SJCRH30 (cell line): ENCODE measurements at places on chromosomes 6 and 20. TPM values are rescaled to one million over a fixed set of nuclear protein-coding genes. Genes with fewer than 3 reads are reported as not detected.

The CEP85L gene
- 12.4 and 15.7 TPM in 2 replicates for total RNA-seq

The PPIL6 gene
- 0.28 TPM in 1 of 2 replicates, not detected in the other for total RNA-seq

The KCNQ5 gene
- not detected in 2 replicates for total RNA-seq

The RAET1E gene
- total RNA-seq: not detected in 2 replicates

The MEP1A gene
- not detected in 2 replicates for total RNA-seq

The OPN5 gene
- not detected in 2 replicates for total RNA-seq

The FRK gene
- 1.4 and 2.0 TPM in 2 replicates for total RNA-seq

The TSHZ2 gene
- not detected in 2 replicates for total RNA-seq

The ASCC3 gene
- total RNA-seq: 72.9 and 79.3 TPM in 2 replicates

The OR2H1 gene
- not detected in 2 replicates for total RNA-seq

The PPP1R18 gene
- total RNA-seq: 39.4 and 44.3 TPM in 2 replicates

The SESN1 gene
- total RNA-seq: 19.7 and 23.7 TPM in 2 replicates

The LY6G5C gene
- total RNA-seq: 0.25 and 1.6 TPM in 2 replicates

The TRIM40 gene
- total RNA-seq: not detected in 2 replicates

The OPRM1 gene
- not detected in 2 replicates for total RNA-seq

The MRAP2 gene
- total RNA-seq: 18.3 and 20.3 TPM in 2 replicates

The HLA-DRB5 gene
- not detected in 2 replicates for total RNA-seq

The BLOC1S5 gene
- total RNA-seq: 13.3 and 13.4 TPM in 2 replicates

The CASS4 gene
- 4.9 and 5.1 TPM in 2 replicates for total RNA-seq

The EDN1 gene
- 0.08 and 0.10 TPM in 2 replicates for total RNA-seq

The BEND3 gene
- total RNA-seq: 7.1 and 7.3 TPM in 2 replicates

The UBE2C gene
- total RNA-seq: 612 and 615 TPM in 2 replicates

The BMP6 gene
- 1.6 and 2.2 TPM in 2 replicates for total RNA-seq

The AHCY gene
- 240 and 251 TPM in 2 replicates for total RNA-seq

The ZSCAN31 gene
- 1.9 and 2.6 TPM in 2 replicates for total RNA-seq

The BTBD9 gene
- total RNA-seq: 5.7 and 6.2 TPM in 2 replicates

The CUL7 gene
- 14.8 and 15.2 TPM in 2 replicates for total RNA-seq

The DDX27 gene
- 103 and 114 TPM in 2 replicates for total RNA-seq

The RCAN2 gene
- 0.20 and 0.43 TPM in 2 replicates for total RNA-seq

The DUSP15 gene
- total RNA-seq: 2.5 and 2.9 TPM in 2 replicates

The HACE1 gene
- total RNA-seq: 15.9 and 18.0 TPM in 2 replicates

The MCCD1 gene
- not detected in 2 replicates for total RNA-seq

The STMND1 gene
- total RNA-seq: not detected in 2 replicates

The PTGIS gene
- 0.28 and 0.56 TPM in 2 replicates for total RNA-seq

The ZNF322 gene
- 28.3 and 31.2 TPM in 2 replicates for total RNA-seq

The ZFP57 gene
- total RNA-seq: 0.08 TPM in 1 of 2 replicates, not detected in the other

The BPI gene
- total RNA-seq: 0.06 TPM in 1 of 2 replicates, not detected in the other

The DCDC2 gene
- 0.02 and 0.05 TPM in 2 replicates for total RNA-seq

The SYTL3 gene
- total RNA-seq: 15.4 and 16.4 TPM in 2 replicates

The SLC24A3 gene
- 0.34 and 0.38 TPM in 2 replicates for total RNA-seq

The NNAT gene
- not detected in 2 replicates for total RNA-seq

The GHRH gene
- not detected in 2 replicates for total RNA-seq

The SIRPG gene
- total RNA-seq: not detected in 2 replicates

The CALHM6 gene
- total RNA-seq: 0.30 TPM in 1 of 2 replicates, not detected in the other

The CST2 gene
- not detected in 2 replicates for total RNA-seq

The PRRT1 gene
- total RNA-seq: 0.25 and 0.30 TPM in 2 replicates

The MYLK4 gene
- total RNA-seq: 2.3 and 3.0 TPM in 2 replicates

The WFDC5 gene
- total RNA-seq: not detected in 2 replicates
